ENCODE measurements at places on chromosomes 7 and 10. TPM values are rescaled to one million over a fixed set of nuclear protein-coding genes. Genes with fewer than 3 reads are reported as not detected.

Gene CALML3
- total RNA-seq, result 501 TPM

Gene GSTO2
- total RNA-seq, result 25.1 TPM

Gene PNLIPRP2
- total RNA-seq, result not detected

Gene REEP3
- total RNA-seq, result 24.5 TPM

Gene LEP
- total RNA-seq, result 0.12 TPM

Gene TSPAN12
- 0.92 TPM for total RNA-seq

Gene HSPA12A
- 3.9 TPM for total RNA-seq

Gene SMNDC1
- 19.2 TPM for total RNA-seq

Gene GSDME
- total RNA-seq, result 8.3 TPM

Gene CREB5
- 2.5 TPM for total RNA-seq

Gene SPDYE5
- not detected for total RNA-seq

Gene SMKR1
- not detected for total RNA-seq

Gene TMEM236
- total RNA-seq, result 0.16 TPM

Gene FAM200A
- 3.3 TPM for total RNA-seq

Gene TRPV5
- total RNA-seq, result not detected

DNA sequence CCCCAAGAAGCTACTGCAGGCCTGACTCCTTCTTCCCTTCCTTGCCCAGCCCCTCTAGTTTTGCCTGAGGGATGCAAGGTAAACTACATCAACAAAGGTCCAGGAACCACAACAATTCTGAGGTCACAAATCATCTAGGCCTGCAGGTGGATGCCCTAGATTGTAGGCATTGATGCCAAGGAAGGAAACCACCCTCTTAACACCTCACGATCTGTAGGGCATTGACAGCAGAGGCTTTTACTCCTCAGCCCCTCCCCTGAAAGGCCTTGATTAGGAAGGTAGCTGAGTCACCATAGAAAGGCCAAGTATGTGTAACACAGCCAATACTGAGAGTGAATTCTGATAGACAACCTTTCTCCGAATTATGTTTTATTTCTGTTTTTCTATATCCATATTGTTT, 46.7 kb upstream of the FAM3C start:
- peak; percentile 55 for ATAC-seq

GRCh38 chr10:91214911-91215310, 5.6 kb upstream of the PCGF5 start:
- ATAC-seq, result no peak

- ATAC-seq, result no peak
Measured at GRCh38 chr10:124251317-124252065, 158.1 kb upstream of the CHST15 start.

DNA sequence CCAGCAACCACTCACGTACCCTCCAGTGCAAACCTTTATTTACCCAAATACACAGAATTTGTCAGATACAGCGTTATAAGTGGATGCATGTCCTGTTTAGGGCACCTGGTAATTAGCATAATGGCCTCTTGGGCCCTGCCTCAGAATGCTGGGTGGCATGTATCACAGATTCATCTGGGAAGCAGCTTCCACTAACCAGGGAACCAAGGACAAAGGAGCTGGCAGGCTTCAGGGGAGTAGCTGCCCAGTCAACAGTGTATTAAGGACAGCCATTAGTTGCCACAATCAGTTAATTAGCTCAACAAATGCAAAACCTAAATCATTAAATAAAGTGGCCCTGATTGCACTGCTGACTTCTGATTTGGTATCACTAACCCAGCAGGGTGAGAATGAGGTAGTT, 105.7 kb downstream of the RAPGEF5 start:
- no peak for ATAC-seq

- no peak for ATAC-seq
Measured at GRCh38 chr10:11386044-11386443, 225.4 kb downstream of the USP6NL start.

- ATAC-seq, result no peak
Measured at GRCh38 chr7:137441451-137441850, 97.9 kb upstream of the PTN start.

- ATAC-seq, result no peak
Measured at GRCh38 chr7:69906283-69906995, 308.2 kb downstream of the AUTS2 start.

DNA sequence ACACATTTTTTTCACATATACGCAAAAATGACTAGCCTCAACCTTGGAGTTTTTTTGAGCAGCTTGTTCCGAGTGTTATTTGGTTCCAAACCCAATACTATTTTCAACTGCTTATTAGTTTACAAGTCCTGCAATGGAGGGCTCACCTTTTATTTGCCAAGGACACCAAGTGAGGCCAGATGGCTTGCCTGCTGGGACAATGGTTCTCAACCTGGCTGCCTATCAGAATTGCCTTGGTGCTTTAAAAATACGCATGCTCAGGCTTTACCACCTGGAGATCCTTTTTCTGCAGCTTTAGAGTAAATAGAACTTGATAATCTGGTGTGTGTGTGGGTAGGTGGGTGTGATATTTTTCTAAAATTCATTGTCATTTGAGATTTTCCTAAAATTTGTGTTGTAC, 276.8 kb downstream of the MTERF1 start:
- ATAC-seq, result no peak

DNA sequence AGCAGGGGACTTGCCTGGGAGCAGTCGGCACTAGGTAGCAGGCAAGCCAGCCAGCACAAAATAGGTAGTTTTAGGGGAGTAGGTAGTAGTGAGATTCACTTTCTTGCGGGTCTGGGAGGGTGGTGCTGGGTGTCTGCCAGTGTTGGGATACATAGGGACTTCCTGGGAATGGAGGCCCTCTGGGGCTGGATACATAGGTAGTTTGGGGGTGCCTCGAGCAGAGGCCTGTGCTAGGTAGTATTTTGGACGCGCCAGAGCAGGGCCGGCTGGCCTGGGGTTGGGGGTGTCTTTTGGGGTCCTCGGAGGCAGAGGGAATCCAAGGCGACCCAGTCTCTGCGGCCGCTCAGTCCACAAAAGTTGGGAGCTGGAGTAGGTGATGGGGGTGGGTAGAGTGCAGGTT, 2.0 kb upstream of the HOXA3 start:
- ATAC-seq, result no peak

DNA sequence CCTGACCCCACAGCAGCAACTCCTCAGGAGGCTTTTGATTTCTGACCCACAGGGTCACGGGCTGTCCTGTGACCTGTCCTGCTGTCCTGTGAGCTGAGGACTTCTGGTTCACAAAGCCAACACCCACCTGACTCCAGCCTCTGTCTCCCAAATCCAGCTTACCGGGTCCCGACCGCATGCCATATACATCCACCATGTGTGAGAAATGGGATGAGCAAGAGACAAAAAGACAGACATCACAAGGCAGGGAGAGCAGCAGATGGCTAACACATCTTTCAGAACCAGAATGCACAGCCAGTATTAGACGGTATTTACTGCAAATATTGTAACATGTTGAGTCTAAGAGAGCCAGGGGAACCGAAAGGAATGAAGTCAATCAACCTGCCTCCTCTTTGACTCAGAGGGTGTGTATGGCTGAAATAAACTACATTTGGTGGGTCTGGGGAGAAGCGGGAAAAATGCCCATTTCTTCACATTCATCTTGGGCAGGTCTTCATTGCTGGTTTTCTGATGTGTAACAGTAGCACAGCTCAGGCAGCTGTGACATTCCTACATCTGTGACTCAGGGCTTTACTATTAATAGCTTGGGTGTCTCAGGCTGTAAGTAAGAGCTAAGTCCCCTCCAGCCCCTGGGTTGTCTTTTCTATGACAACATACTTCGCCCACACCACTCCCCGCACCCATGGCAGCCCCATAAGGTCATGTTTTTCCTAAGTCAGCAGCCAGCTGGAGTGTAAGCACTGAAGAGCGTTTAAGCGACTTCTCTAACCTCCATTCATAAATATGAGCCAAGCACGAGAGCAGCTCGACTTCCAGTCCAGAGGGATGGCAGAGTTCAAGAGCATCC, 25.0 kb downstream of the ABLIM1 start:
- peak; percentile 63 for ATAC-seq

GRCh38 chr10:102741726-102742237, 2.0 kb upstream of the WBP1L start:
- no peak for ATAC-seq

DNA sequence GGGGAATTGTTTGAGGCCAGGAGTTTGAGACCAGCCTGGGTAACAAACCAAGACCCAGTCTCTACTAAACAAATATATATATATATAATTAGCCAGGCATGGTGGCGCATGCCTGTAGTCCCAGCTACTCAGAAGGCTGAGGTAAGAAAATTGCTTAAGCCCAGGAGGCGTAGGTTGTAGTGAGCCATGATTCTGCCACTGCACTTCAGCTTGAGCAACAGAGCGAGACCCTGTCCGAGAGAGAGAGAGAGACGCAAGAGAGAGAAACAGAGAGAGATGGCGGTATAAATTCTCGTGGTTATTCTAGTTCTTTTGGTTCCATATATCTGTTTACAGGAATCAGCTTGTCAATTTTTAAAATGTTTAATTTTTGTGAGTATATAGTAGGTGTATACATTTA, 94.0 kb downstream of the TBXAS1 start:
- ATAC-seq, result no peak

DNA sequence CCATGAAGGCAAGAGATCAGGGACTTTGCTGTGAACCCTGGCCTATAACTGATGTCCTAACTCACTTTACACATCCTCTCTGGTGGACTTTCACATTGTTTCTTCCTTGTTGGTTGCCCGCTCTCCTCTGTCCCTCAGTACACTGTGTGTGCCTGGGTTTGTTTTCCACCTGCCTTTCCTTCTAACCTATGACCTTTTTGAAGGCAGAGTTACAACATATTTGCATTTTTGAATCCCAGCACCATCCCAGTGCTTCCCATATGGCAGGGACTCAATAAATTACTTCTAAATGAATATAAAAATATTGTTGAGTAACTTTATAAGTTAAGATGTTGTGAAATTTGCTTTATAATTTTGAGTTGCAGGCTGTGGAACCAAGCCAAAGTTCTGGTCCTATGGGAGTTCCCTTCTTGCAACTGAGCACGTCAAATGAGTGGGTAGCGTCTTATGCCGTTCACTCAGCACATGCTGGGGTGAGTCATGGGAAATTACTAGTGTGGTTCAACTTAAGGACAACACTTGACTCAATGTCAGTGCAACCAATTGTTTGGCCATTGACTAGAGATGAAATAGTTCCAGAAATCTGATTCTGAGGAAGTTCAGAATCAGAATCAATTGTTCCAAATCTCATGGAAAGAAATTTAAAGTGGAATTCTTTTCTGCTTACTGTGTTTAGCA, 250.9 kb downstream of the TWIST1 start:
- peak; percentile 100 for ATAC-seq

DNA sequence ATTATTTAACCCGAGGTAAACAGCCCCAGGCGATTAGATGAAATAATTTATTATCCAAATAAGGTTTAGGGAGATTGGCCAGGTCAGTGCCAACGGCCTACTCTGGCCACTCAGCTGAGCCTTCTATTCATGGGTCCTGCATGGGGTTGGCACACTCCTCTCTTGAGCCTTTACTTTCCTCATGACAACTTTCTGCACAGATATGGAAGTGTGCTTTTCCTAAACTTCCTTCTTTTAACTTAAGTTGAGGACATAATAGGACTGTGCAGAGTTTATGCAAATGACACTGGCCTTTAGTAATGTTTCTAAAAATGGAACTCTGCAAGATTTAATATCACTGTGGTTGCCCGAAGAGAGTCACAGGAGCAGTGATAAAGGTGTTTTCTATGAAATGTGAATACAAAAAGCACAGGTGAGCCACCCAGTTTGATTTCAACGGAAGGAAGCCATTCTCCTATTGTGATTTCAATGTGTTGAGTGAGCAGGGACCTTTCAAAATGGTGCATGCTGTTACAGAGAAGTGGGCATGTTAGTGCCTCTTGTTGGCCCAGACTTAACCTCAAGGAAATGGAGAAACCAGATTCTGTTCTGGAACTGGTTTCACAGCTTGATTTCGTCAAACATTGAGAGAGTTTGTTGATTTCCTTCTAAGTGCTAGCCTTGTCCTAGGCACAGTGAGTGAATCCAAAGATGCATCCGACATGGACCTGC, 55.7 kb downstream of the LYZL2 start:
- ATAC-seq, result no peak

DNA sequence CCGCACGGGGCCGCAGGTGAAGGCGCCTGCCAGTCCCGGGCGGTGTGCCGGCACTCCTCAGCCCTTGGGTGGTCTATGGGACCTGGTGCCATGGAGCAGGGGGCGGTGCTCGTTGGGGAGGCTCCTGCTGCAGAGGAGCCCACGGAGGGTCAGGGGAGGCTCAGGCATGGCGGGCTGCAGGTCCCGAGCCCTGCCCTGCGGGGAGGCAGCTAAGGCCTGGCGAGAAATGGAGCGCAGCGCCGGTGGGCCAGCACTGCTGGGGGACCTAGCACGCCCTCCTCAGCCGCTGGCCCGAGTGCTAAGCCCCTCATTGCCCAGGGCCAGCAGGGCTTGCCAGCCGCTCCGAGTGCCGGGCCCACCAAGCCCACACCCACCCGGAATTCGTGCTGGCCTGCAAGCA, 18.9 kb downstream of the AKR1E2 start:
- ATAC-seq, result no peak

DNA sequence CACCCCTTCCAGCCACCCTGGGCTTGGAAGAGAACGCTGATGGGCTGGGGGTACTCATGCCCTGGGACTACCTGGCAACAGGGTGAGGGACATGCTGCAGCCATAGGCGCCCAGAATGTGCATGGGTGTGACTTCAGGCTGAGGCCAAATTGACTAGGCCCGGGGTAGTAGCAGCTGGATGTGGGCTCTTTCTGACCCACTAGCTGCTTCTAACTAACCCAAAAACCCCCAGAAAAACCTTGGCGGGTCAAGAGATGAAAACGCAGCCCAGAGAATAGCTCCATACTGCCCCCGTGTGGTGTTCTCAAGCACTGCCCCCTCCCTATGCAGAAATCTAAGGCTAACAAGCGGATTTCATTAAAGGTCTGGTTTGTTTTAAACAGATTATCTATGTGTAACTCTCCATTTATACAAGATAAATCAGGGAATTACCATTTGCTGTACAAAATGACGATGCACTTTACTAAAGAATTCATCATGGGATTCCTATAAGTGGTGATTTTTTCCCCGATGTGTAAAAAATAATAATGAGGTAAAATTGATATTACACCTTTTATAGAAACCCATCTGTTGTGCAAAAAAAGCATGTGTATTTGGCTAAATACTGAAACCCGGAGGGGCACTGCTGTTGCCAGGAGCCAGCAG, 4.2 kb downstream of the SMARCD3 start:
- no peak for ATAC-seq

DNA sequence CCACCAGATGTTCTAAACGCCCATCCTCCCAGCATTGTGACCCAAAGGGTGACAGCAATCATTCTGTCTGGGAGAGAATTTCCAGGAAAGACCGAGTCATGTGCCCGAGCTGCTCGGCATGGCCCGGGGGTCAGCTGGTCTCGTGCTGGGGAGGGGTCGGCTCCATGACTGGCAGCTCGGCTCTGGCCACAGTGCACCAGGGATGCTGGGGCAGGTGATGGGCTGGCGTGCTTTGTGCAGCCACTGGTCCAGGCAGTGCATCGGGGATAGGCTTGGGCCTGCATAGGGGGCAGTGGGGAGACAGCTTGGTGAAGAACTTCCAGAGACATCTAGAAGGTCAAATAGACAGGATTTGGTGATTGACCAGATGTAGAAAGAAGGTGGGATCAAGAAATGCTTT, 39.2 kb upstream of the PSMG3 start:
- no peak for ATAC-seq

DNA sequence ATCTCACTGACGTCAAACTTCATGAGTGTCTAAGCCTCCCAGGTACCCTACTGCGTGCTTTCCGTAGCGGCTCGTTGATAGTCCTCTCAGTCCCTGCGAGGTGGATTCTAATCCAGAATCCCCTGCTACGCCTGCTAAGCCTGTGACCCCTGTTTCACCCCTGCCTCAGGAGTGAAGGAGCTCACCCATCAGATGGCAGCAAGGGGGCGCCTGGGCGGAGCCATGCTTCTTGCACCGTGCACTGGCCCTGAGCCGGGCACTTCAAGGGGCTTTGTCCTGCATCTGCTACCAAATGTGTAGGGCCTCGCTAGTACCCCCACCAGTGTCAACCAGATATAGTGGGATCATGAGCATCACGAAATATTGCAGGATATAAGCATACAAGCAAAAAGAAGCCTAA, 918 bp upstream of the STRA8 start:
- no peak for ATAC-seq

Data from esophagus mucosa (tissue), 1 donor.